ENCODE measurements at places on chromosomes 5 and 9.

- DNase-seq = no peak
These were observed 23.6 kb upstream of the CDK5RAP2 start for GRCh38 chr9:120603591-120603990.

DNA sequence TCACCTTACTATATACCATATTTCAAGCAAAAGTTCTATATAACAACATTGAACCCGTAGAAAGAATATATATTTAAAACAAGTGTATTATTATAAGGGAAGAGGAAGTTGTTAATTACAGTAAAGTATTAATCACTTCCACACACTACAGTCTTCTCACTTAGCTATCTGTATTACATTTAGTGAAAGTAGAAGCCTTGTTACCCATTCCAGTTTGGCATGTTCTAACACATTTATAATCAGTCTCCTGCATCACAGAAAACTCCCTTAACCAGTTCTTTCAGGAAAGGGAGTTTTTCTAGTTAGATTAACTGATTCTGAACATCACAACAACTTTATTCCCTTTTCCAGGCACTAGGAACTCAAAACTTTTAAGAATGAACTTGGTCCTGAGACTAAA lies 6.9 kb downstream of the RAB14 start:
- no peak for DNase-seq

DNA sequence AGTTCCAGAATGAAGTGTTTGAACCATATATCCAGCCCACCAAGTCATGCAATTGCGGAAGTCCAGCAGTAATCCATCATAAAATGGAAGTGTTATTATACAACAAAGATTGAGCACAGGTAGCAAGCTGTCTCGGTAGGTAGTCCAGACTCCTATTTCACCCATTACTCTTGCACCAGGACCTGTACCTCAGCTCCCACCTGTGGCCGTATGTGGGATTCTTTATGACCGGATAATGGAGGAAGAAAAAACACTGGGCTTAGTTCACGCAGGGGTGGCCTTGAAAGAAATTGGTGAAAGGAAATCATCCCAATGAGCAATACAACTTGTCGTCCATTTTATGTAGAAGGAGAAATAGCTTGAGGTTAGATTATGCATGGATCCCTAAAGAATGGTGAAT lies 216.3 kb downstream of the ESM1 start:
- no peak for DNase-seq

GRCh38 chr5:132760601-132761317 lies 13.5 kb downstream of the CCNI2 start:
- no peak for DNase-seq

DNA sequence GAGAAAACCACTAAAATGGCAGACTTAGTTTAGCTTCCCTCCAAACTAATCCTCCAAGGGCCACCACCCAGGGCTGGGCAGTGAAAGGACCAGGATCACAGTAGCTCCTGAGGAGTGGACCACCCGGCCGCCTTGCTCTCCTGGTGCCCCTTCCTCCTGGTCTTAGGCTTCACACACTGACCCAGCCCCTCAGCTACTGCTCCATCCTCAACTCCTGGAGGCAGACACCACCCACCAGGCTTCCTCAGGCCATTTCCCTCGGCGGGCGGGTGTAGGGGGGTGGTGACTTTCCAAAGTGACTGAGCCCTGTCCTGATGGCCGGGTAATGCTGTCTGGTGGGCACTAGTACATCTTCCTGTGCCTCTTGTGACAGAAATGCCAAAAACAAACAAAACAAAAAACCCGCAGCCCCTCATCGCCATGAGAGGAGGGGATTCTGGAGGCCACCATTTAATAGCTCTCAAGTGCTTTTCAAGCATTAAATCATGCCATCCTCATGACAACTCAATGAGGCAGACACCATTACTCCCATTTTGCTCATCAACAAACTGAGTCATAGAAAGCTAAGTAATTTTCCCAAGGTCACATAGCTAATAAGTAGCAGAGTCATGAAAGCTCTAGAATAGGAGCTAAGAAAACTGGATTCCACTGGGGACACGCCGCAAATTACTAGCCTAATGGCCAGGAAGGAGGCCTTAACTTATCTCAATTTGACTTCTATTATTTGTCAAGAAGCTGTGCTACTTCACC lies 91.3 kb upstream of the LRRTM2 start:
- DNase-seq = no peak

DNA sequence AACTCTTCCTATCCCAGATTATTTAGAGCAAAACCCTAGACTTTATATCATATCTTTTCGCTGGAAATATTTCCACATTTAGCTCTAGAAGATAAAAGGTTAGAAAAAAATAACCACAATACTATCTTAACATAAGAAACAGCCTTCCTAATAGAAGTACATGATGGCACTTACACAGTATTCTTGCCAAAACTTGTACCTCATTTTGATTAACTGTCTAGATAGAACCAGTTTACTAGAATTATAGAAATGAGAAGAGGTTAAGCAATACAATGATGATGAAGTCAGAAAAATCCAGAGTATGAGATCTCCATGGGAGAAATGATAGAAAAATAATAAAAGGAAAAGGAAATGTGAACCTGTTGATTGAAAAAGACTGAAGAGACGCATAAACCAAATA lies 63.1 kb downstream of the SLC12A2 start:
- no peak for DNase-seq

DNA sequence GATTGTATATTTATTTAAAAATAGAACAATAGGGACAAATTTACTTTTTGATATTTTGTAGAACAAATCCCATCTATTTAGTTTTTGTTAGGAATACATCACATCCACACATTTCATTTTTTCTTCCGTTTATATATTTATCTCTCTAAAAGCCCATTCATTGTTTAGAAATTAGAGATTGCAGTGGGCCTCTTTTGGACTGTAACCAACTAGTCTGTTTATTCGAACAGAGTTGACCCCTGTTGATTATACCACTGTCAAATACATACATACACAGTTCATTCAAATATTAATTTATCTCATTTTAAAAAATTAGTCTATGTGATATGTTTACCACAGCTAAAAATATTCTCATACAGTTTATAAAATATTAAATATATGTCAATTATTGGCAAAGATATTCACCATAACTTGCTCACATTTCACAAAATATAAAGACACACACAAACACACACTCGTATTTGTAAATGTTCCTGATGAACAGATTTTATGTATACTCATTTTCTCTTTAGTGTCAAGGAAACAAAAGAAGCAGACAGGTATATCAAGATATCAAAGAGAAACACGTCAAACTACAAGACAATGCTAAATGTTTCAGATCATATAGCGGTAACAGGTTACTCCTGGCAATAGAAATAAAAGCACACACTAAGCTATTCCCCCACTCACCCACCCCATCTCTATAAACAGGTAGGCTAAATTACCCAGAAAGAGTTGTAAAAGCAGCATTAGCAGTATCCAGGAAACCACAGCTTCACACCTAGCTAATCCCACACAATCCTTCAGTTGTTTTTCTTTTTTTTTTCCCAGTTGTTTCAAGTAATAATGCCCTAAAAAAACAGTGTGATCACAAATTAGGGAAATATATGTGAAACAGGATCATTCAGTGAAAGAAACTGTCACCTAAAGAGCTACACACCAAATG lies 283.9 kb downstream of the ADAMTS6 start:
- DNase-seq = no peak

GRCh38 chr5:36027711-36028110 lies 36.5 kb upstream of the UGT3A1 start:
- no peak for DNase-seq

DNA sequence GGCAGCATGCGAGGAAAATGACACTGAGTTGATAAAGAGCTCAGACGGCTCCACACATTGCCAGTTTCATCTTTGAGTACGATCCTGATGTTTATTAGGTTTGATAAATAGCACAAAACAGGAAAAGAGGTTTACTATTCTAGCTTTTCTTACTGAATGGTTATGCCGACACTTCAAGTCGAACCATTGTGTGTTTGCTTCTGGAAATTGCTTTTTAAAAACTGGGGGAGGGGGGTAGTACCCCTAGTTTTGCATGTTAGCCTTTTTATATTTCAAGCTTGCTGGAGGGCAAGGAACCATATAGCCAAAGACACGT lies 5.2 kb downstream of the PTCH1 start:
- DNase-seq = no peak

DNA sequence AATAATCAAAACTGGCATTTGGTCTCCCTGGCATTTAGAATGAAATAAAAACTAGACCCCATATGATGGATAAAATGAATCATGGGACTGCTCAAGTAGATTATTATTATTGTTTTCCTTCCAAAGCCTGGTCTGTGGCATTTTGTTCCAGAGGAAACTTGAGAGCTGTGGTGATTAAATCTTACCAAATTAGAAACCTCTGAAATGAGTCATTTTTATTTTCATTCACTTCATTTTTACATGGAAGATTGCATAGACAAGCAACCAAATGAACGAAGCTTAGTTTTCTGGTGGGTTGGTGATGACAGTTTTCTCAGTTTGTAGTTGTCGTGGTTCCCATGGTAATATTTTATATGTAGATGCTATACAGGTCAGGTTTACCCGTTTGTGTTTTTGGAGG lies 23.4 kb downstream of the PAM start:
- no peak for DNase-seq

- DNase-seq = no peak
These were observed 58.2 kb downstream of the FGF18 start for GRCh38 chr5:171477666-171478065.

DNA sequence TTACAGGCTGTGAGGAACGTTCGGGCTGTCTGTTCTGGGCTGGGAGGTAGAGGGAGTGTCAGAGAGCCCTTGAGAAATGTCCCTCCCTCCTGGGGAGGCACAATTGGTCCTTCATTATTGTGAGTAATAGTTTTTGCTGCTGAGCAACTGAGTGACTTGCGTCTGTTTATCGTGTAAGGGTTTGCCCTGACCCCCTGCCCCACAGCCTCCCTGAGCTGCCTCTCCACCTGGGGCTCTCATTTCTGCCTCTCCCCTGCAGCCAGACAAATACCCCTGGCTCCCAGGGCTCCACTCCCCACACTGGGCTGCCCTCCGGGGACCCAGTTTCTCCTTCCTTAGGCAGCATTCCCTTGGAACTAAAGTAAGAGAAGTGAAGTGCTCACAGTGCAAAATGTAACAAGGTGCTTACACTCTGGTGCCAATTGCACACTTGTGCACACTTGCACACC lies 174.9 kb upstream of the MVB12B start:
- no peak for DNase-seq

GRCh38 chr9:4306777-4307121 lies 6.9 kb upstream of the GLIS3 start:
- no peak for DNase-seq

DNA sequence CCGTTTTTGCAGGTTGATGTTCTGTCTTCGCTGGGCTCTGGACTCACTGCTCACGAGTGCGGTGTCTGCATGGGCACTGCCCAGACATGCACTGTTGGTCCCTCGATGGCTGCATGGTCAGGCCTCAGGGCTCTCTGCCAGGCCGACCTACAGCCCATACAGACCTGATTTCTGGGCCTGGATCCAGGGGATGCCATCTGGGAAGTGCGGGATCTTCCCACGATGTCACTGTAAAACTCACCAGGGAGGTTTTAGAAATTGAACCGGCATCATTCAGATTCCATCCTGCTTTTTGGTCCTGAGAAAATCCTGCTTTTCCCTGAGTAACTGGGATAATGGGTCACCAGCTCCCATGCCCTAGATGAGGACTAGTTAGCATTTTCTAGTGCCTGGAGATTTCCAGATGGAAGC lies 9.1 kb downstream of the S1PR3 start:
- no peak for DNase-seq

DNA sequence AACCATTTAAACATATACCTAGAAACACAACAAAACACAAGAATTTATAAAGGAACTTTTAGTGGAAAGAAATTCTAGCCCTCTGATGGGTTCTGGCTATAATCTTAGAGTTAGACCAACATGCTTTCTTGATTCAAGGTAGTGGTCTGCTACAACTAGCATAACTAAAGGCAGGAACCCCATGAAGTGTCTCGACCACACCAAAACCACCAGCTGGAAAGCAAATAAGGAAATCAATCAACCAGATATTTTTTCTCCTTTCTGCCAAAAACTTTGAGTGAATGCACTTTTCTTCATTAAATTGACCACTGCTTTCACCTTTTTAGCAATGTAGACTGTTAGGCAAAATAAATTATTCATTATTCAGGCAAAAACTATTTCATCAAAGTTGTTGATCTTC lies 346.4 kb downstream of the EBF1 start:
- DNase-seq = no peak

GRCh38 chr9:37422289-37423104 lies at the start of gene GRHPR:
TSS of gene GRHPR (plus strand) at chr9:37422696. CDS start at chr9:37422751, 55 bp downstream.
- no peak for DNase-seq

GRCh38 chr9:69340631-69341030 lies 15.6 kb downstream of the ENTREP1 start:
- DNase-seq = no peak
